Activated CD8-positive, alpha-beta memory T cell treated with anti-CD3 and anti-CD28 coated beads, Interleukin-2, amount 10 ng/mL, durations not matched to agents 7 days and 5 days (primary cell): ENCODE measurements at places on chromosomes 1 and 21. TPM values are rescaled to one million over a fixed set of nuclear protein-coding genes. Genes with fewer than 3 reads are reported as not detected.

DNA sequence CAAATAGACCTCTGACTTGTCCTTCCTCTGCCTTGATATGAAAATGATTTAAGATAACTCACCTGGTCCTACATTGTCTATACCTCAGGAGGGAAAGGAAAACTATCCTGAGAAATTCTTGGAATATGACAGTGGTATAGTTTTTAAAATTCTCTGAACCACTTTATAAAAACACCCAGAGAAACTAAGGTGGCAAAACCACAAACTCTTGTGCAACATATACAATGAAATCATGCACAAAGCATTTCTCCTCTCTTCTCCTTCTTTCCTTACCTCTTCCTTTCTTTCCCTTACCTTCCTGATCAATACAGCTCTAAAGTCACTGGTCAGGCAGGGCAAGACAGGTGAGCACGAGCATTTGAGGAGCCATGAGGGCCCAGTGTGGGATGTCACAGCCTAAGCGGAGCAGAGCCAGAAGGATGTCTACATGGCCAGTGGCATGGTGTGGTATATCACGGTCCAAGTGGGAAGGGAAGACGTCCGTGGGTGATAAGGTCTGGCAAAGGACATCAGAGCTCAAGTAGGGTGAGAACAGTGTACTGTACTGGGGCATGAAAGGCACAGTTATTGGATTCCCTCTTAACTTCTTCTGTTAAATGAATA lies 543.3 kb downstream of the DPYD start:
- H3K36me3 ChIP-seq, result peaks cover 1% of the 10 kb centered on the region
- no peak overlapping the region for H3K27ac ChIP-seq
- peaks cover 6% of the 10 kb centered on the region for H3K4me1 ChIP-seq
- DNase-seq, result no peak

DNA sequence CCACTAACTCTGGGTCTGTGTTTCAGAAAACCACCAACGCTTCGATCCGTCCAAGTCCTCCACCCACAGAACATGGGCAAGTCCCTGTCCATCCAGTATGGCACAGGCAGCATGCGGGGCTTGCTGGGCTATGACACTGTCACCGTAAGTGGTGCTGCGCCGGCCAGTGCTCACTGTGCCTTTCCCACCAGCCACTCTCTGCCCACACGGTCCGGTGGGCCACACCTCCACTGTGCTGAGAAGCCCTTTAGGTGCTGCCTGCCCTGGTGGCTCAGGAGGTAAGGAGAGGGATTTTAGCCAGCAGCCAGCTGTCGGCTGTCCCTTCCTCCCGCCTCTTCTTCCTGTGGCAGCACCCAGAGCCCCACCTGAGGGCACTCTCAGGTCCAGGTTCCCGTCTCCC lies 33.9 kb downstream of the PROK1 start:
- no peaks in the 10 kb centered on the region for H3K36me3 ChIP-seq
- no peak for DNase-seq
- no peaks in the 10 kb centered on the region for H3K4me1 ChIP-seq
- H3K27ac ChIP-seq, result no peak overlapping the region
- H3K27me3 ChIP-seq, result peaks cover 28% of the 10 kb centered on the region
- no peak overlapping the region for H3K4me3 ChIP-seq

- H3K4me3 ChIP-seq, result no peak overlapping the region
- no peaks in the 10 kb centered on the region for H3K4me1 ChIP-seq
- no peaks in the 10 kb centered on the region for H3K27me3 ChIP-seq
- no peak for DNase-seq
- H3K27ac ChIP-seq, result no peak overlapping the region
- no peaks in the 10 kb centered on the region for H3K36me3 ChIP-seq
Measured at GRCh38 chr1:177600936-177601335, 368.9 kb downstream of the SEC16B start.

GRCh38 chr1:165884009-165884689 lies 56.7 kb downstream of the UCK2 start:
- H3K4me1 ChIP-seq, result peaks cover 30% of the 10 kb centered on the region
- no peaks in the 10 kb centered on the region for H3K27me3 ChIP-seq
- peaks cover 3% of the 10 kb centered on the region for H3K36me3 ChIP-seq

IVL gene
- total RNA-seq, result not detected

XPR1 gene
- total RNA-seq, result 17.6 TPM
